ENCODE measurements at places on chromosomes 4 and X.

GRCh38 chr4:89379511-89380044 lies 72.0 kb upstream of the GPRIN3 start:
- no peak for DNase-seq

- DNase-seq = no peak
These were observed 278.6 kb upstream of the DIPK2B start for GRCh38 chrX:45479196-45479834.

- no peak for DNase-seq
These were observed 13.4 kb downstream of the DHRSX start for GRCh38 chrX:2487366-2487765.

DNA sequence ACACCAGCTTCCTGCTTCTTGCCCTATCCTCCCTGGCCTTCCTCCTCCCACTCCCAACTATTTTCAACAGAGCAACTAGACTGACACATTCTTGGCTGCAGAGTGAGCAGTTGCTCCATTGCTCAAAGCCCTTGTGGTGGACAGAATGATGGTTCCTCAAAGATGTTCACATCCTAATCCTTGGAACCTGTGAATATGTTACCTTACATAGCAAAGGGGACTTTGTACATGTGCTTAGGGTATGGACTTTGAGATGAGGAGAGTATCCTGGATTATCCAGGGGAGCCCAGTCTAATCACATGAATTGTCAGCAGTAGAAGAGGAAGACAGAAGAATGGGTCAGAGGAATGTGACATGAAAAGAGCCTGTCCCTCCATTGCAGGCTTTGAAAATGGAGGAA lies 24.9 kb upstream of the HOPX start:
- DNase-seq = no peak

DNA sequence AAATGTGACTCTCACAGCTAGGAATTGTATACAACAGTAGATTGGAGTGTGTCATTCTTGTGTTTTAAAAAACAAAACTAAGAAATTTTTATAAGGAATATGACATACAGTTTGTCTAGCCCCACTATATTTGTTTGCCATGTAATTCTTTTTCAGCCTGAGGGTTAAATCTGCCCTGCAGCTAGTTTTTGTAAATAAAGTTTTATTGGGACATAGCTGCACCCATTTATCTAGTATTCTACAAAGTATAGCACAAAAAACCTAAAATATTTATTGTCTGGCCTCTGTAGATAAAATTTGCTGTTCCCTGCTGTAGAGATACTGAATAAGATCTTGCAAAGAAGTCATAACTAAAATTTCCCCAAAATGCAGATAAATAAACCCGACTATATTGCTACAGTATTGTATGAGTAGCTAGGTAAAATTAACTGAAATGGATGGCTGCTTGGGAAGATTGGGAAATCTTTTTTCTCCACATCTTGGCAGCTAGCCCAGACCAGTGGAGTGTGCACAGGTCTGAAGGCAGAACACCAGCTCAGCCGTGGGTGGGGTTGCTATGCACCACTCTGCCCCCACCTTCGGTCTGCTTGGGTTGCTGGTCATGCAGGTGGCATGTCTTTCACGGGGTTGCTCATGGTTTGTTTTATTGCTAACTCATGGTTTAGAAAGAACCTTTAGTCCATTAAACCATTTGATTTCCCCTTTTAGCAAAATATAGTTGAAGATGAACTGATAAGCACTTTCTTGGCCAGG lies 127.9 kb downstream of the KLHL8 start:
- no peak for DNase-seq

DNA sequence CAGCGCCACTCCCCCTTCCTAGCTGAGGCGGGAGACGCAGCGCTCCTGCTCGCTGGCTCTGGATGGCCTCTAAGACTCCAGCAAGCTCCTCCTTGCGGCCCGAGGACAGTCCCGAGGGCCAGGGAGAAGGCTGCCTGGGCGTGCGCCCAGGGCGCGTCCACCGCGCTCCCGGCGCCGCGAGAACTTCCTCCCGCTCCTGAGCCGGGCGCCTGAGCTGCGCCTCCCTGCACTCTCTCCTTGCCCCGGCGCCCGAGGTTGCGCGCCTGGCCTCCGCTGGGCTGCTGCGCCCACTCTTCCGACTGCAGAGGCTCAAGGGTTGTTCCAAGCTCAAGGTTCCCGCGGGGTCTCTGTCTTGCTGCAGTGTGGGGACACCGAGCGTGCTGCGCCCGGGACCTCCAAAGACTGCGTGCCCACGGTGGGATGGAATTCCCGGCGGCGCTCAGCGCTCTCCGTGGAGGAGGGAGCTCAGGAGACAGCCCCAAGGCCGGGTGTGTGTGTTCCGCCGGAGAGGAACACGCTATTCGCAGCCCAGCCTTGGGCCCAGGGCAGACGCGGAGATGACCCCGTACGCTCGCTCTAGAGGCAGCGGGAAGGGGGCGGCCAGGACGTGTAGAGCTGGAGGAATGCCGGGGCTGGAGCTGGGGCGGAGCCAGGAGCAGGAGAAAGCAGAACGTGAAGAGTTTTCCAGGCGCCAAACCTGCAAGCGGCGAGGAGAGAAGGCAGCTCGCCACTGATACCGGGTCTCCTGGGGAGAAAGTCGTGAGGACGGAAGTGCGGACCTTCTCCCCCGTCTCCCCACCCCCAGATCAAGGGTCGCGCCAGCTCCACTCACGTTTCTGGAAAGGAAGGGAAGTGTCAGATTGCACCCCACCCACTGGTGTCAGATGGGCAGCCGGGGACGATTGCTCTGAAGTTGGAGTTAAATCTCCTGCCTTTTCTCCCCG lies at the start of gene ARHGAP6:
ARHGAP6 (minus strand) TSS at position 753 of the 944 bp plus-strand sequence. CDS start 1,092 bp downstream, outside the sequence.
- DNase-seq = no peak

- DNase-seq = no peak
These were observed 162.5 kb downstream of the PRDM5 start for GRCh38 chr4:120760047-120760446.

DNA sequence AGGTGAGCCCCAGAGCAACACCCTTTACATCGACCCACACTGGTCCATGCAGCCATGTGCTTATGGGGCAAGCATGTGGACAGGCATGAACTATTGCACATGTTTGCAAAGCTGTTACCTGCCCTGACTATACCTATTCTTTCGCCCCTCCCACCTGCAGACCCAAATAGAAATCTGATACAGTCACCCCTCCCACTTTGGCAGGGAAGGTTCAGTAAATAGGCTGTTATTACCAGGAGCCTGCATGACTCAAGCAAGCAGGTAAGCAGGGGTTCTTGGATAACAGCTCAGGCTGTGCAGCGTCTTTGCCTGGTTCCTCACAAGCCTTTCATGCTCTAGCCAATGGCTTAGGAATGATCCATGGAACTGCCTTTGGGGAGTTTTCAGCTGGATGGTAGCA lies 122.7 kb upstream of the DIPK2B start:
- no peak for DNase-seq

GRCh38 chrX:46961574-46962283 lies 49.5 kb downstream of the JADE3 start:
- no peak for DNase-seq

DNA sequence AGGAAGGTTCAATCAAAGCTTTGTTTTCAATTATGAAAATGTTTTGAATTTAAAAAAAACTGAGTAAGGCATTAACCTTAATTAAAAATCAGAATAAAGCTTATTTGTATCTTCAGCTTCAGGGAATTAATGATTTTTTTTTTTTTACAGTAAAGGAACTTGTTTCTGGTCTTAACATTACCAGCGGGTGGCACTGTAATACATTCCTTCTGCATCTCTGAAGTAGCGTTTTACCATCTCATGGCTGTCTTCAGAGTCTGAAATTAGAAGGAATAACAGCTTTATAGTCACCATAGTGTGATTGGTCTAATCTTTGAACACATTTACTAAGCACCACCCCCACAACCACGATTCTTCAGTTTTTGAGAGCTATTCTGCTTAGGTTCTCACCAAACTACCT lies 102.6 kb downstream of the IL1RAPL2 start:
- no peak for DNase-seq

DNA sequence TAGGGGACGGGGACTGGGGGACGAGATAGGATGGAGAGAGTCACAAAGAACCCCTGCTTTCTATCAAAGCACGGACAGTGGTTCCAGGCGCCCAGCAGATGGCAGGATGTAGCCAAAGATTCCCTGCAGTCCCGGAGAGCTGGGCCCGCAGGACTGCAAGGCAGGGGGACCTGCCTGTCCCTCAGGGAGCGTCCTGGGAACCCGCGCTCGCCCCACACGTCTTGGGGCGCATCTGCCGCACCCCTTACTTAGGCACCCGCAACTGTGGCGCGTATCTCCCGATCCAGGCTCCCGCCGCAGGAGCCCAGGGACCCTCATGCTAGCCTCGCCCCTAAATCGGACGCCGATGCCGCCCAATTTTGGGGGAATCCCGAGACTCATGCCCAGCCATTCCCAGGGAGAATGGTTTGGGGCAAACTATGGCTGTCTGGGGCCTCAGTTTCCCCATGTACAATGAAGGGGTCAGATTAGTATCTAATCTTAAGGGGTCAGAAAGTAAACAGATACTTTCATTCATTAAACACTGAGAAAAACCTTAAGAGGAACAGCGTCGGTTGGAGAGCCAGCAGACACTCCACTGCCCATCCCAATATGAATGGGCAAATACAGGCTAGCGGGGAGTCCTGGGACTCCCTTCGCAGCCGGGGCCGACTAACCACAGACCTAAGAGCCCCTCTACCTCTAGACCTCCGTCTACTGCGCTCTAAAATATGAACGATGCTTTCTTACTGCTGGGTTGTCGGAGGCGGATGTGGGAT lies 581 bp upstream of the STK32B start:
- peak; percentile 6 for DNase-seq

DNA sequence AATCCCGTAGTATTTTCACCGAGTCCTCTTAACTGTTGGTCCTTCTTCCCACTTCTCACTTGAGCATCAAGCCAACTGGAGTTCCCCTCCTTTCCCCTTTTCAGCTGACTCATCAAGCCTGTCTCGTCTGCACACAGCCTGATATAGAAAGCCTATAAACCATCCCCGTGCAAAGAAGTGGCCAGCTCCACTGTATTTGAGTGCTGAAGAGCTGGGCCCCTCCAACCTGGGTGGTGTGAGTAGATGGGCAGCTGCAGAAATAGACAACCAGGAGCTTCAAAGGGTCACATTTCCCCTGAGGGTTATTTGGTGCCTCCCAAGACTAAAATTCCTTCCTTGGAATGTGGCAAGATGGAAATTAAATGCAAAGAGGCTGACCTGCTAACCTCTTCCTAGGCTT lies 199.7 kb downstream of the HS6ST2 start:
- DNase-seq = no peak

DNA sequence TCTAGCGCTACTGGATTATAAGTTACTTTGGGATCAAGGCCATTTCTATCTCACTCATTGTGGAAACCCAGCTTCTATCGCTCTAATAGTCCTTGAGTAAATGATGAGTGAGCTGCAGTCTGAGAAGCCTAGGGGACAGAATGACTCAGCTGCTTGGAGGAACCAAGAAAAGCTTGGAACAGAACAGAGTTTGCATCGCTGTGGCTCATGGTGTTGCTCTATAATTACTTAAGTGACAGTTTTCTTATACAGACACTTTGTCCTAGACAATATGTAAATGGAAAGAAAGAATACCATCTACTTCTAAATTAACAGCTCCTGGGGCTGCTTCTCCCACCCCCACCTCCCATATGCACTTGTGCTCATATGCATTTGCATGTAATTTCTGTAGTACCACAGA lies 156.9 kb downstream of the SLIT2 start:
- DNase-seq = no peak

GRCh38 chr4:8651661-8652180 lies 59.2 kb downstream of the CPZ start:
- DNase-seq = no peak

DNA sequence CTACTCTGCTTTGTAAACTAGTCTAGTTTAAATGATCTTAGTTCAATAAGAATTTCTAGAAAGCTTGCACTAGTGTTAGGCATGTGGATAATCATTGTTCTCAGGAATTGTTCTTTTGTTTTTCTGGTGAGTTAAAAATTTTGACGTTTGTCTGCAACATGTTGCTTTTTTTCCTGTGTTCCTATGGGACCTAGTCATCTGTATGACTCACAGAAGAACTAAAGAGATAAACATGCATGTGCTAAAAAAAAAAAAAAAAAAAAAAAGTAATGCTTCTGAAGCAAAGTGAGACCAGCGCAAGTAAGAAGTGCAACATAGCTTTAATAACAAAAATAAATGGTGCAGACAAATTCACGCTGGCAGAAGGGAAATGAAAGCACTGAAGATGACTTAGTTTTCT lies 471.2 kb downstream of the IQCM start:
- DNase-seq = no peak

- DNase-seq = peak; percentile 61
These were observed 2.5 kb downstream of the CACNA1F start for GRCh38 chrX:49230500-49231232.

DNA sequence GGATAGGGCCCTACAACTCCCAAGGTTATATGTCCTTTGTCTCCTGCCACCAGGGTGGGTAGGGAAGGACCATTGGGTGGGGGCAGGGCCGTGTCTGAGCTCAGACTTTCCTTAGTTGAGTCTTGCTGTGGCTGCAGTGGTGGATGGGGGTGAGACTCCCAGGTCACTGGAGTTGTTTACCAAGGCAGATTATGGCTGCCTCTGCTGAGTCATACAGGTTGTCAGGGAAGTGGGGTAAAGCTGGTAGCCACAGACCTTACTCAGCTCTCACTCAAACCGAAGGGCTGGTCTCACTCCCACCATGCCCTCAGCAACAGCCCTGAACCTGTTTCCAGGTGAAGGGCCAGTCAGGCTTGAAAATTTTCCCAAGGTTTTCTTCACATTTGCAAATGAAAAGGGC lies 58.8 kb upstream of the FAAH2 start:
- DNase-seq = no peak

- DNase-seq = no peak
These were observed 11.8 kb upstream of the PDGFC start for GRCh38 chr4:156983366-156983765.

- peak; percentile 68 for DNase-seq
These were observed 50.0 kb upstream of the CLCN4 start for GRCh38 chrX:10106806-10107205.

- DNase-seq = no peak
These were observed 29.5 kb upstream of the TXLNG start for GRCh38 chrX:16756724-16757123.

GRCh38 chr4:25656031-25656430 lies 380 bp downstream of the SLC34A2 start:
- DNase-seq = no peak

DNA sequence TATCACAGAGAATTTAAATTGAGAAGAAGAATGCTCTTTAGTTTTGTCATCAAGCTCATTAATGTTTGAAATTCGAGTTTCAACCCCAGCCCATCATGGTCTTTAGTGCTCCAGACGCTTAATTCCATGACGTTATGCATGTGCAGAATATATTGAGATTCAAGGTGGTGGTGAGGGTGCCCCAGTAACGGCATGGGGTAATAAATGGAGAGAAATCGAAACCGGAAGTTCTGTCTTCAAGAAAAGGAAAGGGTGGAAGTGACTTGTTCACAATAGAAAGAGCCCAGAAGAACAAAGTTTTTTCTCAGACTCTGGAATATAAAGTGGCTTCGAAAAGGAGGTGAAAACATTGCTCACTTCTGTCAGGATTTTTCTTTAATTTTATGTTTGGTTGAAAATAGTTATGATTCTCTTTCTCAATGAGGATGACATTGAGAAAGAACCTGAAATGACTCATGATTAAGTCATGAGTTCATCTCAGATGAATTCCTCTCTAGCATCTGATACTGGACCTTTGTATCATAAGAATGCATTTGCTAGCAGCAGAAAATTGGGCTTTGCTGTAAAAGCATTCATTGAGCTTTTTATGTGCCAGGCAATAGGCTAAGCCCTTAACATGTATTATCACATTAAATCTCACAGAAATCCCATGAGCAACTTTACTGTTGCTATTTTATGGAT lies 779 bp upstream of the DDX60L start:
- DNase-seq = peak; percentile 62
